H1 (cell line): ENCODE measurements at places on chromosomes 2 and 18.

GRCh38 chr2:192197357-192197756 lies 2.6 kb upstream of the TMEFF2 start:
- no peak for DNase-seq
- H3K4me3 ChIP-seq: no peak overlapping the region
- no peak overlapping the region for H3K27ac ChIP-seq
- H3K36me3 ChIP-seq: no peaks in the 10 kb centered on the region

GRCh38 chr2:41722668-41723369 lies 325.0 kb upstream of the PKDCC start:
- H3K4me1 ChIP-seq: no peaks in the 10 kb centered on the region
- no peaks in the 10 kb centered on the region for H3K27me3 ChIP-seq
- no peak for DNase-seq

GRCh38 chr2:173002751-173003541 lies 72.7 kb upstream of the MAP3K20 start:
- no peak for DNase-seq
- H3K27me3 ChIP-seq: no peaks in the 10 kb centered on the region
- no peak overlapping the region for H3K4me3 ChIP-seq

DNA sequence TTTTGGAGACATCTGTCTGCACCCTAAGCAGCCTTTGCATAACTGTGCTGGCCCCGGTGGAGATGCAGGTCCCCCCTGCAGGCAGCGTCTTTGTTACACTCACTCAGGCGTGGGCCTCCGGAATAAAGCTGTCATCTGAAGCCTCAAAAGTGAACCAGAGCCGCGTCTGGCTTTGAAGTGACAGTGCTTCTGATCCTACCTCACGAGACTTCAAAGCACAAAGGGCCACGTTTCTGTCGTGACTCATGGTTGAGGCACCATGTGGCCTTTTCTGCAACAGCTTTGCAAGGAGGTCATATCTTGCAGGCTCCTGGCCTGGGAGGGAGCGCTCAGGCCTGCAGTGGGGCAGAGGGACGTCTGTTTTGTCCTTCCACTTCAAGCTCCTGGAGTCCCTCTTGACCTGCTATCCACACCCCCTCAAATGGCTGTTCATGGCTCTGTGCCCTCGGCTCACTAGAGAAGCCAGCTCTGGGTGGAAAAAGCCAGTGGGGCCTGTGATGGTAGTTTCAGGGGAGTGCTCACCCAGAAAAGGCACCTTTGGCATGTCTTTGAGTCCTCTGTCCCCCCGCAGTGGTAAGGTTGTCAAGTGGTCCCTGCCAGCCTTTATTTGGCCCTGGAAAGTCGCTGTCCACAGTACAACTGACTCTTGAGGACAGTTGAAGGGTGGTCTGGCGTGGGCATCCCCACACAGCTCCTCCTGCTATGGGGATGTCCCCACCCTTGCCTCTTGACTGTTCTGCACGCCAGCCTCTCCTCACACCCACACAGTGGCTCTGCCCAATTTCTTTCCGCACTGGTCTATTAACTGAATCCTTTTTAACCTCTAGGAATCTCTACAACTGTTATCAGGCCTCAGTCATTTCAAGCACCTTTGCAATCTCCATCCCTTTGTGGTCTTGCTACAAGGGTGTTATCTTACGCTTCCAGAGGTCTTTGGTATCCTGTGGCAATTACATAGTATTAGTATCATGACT lies 19.3 kb downstream of the GPR55 start:
- no peak overlapping the region for H3K4me3 ChIP-seq
- H3K36me3 ChIP-seq: no peaks in the 10 kb centered on the region

DNA sequence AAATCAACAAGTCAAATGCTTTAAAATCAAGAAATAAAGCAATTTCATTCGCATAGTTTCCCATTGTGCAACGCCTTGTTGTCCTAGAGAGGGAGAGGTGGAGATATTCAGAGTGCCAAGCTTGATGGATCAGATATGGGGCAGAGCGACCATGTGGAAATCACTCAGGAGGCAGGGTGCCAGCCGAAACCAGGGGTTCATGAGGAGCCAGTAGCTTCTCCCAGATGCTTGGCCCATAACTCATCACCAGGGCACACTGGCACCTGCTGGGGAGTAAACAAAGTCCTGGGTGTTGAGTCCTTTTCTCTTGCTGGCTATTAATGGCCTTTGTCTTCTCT lies 53.0 kb upstream of the ASAP2 start:
- no peak overlapping the region for H3K4me3 ChIP-seq
- H3K27me3 ChIP-seq: no peaks in the 10 kb centered on the region
- peaks cover 2% of the 10 kb centered on the region; the same call in 1 of the 2 replicates for H3K4me1 ChIP-seq
- no peaks in the 10 kb centered on the region for H3K36me3 ChIP-seq
- no peak overlapping the region for H3K27ac ChIP-seq

- no peak for DNase-seq
- no peaks in the 10 kb centered on the region for H3K27me3 ChIP-seq
- H3K4me1 ChIP-seq: no peaks in the 10 kb centered on the region
- no peak overlapping the region for H3K27ac ChIP-seq
These were observed 72.5 kb upstream of the ID2 start for GRCh38 chr2:8609357-8609811.

DNA sequence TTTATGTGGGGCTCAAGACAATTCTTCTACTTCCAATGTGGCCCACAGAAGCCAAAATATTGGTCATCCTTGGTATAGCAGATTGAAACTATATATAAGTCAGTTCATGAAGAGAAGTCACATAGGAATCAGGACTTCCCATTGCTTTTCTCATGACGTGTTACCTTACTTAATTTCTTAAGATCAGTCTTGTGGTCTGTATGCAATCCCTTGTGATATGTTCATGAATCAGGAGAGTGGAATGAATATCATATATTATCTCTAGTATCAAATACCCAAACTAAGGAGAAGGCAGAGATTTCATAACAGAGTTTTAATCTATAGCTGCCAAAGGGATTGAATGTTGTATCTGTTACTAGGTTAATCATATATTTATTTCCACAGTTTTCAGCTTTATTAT lies 1390.4 kb downstream of the SUCLG1 start:
- H3K27ac ChIP-seq: no peak overlapping the region
- no peak for DNase-seq

DNA sequence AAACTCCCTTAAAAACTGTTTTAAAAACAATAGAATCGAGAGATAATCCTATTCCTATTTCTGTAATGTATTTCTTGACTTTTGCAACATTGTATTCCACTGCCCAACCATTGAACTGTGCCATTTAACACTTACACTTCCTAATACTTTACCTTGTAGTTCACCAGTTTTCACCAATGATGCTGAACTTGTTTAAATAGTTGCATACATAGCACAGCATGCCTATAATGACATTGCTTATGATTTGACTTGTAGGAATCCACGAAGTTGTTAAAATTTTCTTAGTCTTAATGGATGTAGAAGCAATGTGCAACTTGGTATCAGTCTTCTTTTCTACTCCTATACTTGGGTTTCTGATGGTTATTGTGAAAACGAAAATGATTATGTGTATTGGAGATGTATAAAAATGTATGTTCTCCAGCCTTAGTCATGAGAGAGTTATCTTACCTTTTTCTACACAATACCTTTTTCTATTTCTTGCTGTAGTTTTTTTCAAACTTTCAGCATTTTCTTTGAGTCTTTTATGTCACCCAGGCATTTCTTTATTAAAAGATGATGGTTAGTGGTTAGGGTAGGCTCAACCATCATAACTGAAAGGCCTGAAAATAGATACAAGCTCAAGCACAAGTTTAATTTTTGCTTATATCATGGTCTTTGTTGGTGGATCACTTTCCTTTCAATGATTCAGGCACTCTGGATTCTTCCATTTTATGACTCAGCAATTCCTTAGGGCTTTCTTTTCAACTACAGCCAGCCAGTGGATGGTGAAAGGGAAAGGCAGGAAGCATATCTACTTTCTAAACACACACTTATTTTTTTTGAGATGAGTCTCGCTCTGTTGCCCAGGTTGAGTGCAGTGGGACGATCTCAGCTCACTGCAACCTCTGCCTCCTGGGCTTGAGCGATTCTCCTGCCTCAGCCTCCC lies 9.4 kb downstream of the GPD2 start:
- H3K36me3 ChIP-seq: no peaks in the 10 kb centered on the region
- no peak for DNase-seq
- H3K27ac ChIP-seq: no peak overlapping the region
- no peaks in the 10 kb centered on the region; the same call in 1 of the 2 replicates for H3K27me3 ChIP-seq
